ENCODE measurements at places on chromosomes 7 and 10. TPM values are rescaled to one million over a fixed set of nuclear protein-coding genes. Genes with fewer than 3 reads are reported as not detected.

DNA sequence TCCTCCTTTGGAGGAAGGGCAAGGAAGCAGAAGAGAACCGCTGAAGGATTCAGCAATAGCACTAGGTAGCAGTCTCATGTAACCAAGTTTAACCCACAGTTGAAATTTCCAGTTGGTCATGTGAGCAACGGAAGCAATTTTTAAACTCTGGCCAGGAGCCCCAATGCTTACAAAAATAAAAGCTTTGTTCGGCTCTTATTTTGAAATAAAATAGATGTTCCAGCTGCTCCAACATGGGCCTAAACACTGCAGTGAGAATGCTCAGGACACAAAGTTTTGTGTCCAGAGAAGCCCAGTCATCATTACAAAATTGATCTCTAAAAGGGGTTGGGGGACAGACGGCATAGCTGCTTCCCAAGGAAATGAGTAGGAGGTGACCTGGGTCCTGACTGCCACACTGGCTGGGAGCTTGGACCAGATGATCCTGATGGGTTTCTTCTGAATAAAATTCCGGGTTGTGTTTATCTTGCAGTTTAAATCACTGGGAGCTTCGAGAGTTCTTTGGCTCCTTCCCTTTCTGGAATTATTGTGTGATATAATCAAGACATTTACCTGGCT, 452 bp upstream of the TMEM140 start:
- DNase-seq = no peak

GRCh38 chr10:23886355-23886754, 322.6 kb upstream of the KIAA1217 start:
- DNase-seq = peak; percentile 5

GRCh38 chr7:111108496-111108895, 17.6 kb downstream of the LRRN3 start:
- DNase-seq = peak; percentile 4

UBE2D4 gene
- 9.9 TPM for total RNA-seq

ANKRD30A gene
- total RNA-seq = not detected

DNA sequence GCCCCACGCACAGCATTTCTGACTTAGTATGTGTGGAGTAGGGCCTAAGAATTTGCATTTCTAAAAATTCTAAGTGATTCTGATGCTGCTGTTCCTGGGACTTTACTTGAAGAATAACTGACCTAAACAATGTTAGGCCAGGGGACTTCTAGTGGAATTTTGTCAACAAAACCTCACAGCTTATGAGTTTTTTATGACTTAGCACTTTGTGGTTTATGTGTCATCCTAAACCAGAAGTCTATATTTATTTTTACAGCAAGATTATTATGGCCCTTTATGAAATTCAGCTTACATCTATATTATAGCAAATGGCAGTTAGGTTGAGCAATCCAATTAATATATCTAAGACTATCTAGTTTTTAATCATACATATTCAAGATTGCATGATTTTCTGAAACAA, 24.6 kb upstream of the BET1 start:
- no peak for DNase-seq

GRCh38 chr10:26790221-26790995, 70.3 kb downstream of the ABI1 start:
- DNase-seq = no peak

MYPN gene
- not detected for total RNA-seq

MMP21 gene
- total RNA-seq = not detected

DNA sequence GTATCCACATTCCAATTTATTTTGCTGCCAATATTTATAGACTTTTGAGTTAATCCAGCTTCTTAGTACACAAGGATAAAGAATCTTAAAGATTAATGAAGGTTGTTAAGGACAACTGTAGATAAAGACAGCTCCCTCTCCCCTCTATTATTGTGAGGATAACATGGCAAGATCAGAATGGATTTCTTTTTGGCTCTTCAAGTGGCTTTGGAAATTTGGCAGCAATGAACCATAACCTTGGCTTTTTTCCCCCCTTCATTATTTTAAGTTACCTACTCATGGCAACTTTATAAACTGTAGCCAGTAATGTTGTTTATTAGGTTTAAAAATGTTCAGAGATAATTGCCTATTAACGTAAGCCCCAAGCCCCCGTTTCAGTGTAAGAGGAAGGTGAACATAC, 131.1 kb upstream of the SLC26A5 start:
- DNase-seq = no peak

KIAA1217 gene
- 10.9 TPM for total RNA-seq
